Foreskin fibroblast (primary cell): ENCODE measurements at places on chromosomes 2 and 18.

GRCh38 chr18:41585512-41585911 lies 369.5 kb upstream of the PIK3C3 start:
- no peak for DNase-seq

- DNase-seq, result peak; percentile 99
These were observed 23.4 kb upstream of the CHRNA1 start for GRCh38 chr2:174787487-174788205.

DNA sequence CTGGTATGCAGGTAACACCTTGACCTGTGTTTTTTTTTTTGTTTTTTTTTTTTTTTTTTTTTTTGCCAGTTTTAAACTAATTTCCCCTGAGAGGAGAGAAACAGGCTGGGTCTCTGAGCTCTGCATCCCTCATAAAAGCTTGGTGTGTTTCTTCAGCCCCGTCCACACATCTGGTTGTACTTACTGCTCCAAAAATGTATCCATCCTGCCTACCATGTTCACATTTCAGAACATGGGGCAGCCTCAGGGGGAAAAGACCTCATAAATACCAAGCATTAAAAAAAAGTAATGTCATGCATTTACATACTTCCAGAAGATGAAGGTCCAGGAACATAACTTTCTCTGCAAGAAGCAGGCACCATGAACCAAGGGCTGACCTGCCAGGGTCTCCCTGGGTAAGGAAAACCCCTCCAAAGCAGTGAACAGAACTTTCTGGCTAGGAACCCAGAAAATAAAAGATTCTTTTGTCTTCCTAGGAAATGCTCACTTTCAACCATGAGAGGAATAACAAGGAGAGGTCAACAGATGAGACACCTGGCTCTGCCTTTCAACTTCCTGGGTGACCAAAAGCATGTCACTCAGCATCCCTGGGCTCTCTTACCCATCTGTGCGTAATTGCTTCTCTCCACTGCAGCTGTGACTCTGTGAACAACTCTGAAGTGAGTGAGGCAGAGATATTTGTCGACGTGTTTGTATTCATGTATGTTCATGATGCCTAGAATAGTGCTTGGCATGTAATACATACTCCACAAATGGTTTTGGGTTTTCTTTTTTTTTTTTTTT lies 118.6 kb downstream of the MCFD2 start:
- peak; percentile 81 for DNase-seq

DNA sequence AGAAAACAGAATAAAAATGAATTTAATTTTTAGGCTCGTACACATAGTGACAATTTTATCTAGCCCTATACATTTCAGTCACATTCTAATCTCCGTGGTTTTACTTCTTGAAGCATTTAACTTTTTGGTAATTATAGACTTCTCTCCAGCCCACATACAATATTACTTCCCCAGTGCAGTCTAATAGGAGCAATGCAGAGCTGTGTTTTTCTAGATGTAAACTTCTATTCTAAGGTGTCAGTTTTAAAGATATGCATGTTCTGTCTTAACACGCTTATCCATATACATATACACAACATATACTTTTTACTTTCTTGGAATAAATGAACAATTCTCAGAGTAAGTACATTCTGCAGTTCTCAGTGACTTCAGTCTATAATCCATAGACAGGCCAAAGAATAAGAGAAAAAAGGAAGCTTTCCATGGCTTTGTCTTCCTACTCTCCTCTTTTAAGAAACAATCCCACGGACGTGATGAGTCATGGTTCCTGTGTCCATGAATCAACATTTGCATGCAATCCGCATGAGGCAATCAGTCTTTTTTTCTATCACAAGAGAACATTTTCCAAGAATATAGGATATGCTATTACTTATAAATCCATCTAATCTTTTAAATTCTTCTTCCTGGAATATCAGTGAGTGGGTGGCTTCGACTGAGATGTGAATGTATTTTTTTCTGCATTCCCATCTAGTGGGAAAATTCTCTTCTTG lies 42.8 kb downstream of the CCDC102B start:
- DNase-seq, result peak; percentile 94

- DNase-seq, result no peak
These were observed 28.1 kb downstream of the SLC1A4 start for GRCh38 chr2:65017335-65017734.

- DNase-seq, result peak; percentile 83
These were observed 359.9 kb upstream of the SLC14A2 start for GRCh38 chr18:45255197-45255890.

DNA sequence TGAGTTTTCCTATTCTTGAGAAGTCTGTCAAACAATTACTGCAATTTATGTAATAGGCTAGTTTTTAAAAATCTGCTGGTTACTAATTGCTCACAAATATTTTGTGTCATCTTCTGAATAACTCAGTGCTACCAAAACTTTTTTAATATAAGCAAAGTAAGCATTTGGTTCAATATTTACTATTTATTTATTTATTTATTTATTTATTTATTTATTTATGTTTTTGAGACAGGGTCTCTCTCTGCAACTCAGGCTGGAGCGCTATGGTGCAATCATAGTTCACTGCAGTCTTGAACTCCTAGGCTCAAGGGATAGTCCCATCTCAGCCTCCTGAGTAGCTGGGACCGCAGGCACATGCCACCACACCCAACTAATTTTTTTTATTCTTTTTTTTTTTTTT lies 60.4 kb upstream of the CDH20 start:
- no peak for DNase-seq

DNA sequence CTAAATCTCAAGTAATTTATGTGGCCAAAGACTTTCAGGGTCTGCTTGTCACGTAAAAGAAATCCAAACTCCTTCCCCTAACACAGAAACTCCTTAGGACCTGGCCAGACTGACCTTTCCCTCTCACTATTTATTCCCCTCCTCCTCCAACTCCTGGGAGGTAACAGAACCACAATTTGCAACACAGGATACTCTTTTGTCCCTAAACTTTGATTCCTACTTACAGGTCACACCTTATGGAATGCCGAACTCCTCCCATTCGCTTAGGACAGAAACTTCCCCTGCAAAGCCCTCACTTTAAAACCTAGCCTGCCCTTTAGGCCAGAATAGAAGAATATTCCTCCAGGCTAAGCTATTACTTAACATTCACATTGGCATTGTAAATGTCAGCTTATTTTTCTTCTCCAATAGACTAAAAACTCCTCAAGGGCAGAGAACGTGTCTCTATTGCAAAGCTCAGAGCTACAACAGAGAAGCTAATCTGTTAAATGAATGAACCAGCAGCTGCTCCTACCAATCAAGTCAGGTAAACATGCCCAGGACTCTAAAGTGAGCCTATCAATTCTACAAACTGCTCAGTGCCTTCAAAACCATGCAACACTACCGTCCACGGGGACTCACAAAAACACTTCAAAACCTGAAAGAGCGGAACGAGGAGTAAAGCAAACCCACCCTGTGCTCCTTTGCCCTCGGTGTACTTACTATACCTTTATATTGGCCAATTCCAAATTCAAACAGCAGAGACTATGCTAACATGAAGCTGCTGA lies 6.1 kb downstream of the INO80D start:
- no peak for DNase-seq

GRCh38 chr2:77813599-77813998 lies 291.4 kb upstream of the LRRTM4 start:
- no peak for DNase-seq
